Gastrocnemius medialis (tissue), 4 donors: ENCODE measurements at places on chromosomes 6 and 20. TPM values are rescaled to one million over a fixed set of nuclear protein-coding genes. Genes with fewer than 3 reads are reported as not detected.

NKAIN4 gene
- total RNA-seq: not detected

KCNQ5 gene
- total RNA-seq: 19.3 TPM

CCN6 gene
- total RNA-seq: not detected

LY6G6C gene
- not detected for total RNA-seq

ALDH5A1 gene
- 15.4 TPM for total RNA-seq

KIAA1755 gene
- 0.05 TPM for total RNA-seq

FLRT3 gene
- 2.2 TPM for total RNA-seq

FOXP4 gene
- total RNA-seq: 3.4 TPM

JPH2 gene
- total RNA-seq: 28.4 TPM

PNPLA1 gene
- not detected for total RNA-seq

OPRL1 gene
- total RNA-seq: 0.15 TPM

CALHM5 gene
- 0.67 TPM for total RNA-seq

PDE7B gene
- 2.2 TPM for total RNA-seq

FABP7 gene
- 9.5 TPM for total RNA-seq

SAMD3 gene
- total RNA-seq: not detected
